ENCODE measurements at places on chromosomes 12 and 14.

- no peak for DNase-seq
Observed at GRCh38 chr14:23561873-23562821, 5.4 kb downstream of the AP1G2 start.

- DNase-seq: no peak
Observed at GRCh38 chr14:103319422-103319821, 14.6 kb upstream of the EIF5 start.

- DNase-seq: no peak
Observed at GRCh38 chr12:7479771-7480170, 23.8 kb downstream of the CD163 start.

- no peak for DNase-seq
Observed at GRCh38 chr12:93734784-93735183, 57.6 kb downstream of the CRADD start.

DNA sequence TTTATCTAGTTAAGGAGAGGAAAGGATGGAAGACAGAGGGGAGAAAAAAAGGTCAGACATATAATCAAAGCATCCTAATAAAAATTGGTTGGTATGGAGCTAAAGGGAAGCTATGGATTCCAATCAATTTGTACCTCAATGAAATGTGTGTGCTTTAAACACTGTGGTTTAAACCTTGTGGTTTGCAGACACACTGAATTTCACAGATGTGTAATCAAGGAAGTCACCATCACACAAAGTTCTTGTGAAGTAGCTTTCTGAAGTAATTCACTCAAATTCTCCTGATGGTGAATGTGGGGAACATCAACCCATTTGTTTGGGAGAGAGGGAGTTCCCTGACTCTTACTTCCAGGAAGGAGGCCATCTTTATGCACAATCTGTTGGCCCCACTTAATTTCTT lies 243.3 kb upstream of the KRR1 start:
- no peak for DNase-seq

DNA sequence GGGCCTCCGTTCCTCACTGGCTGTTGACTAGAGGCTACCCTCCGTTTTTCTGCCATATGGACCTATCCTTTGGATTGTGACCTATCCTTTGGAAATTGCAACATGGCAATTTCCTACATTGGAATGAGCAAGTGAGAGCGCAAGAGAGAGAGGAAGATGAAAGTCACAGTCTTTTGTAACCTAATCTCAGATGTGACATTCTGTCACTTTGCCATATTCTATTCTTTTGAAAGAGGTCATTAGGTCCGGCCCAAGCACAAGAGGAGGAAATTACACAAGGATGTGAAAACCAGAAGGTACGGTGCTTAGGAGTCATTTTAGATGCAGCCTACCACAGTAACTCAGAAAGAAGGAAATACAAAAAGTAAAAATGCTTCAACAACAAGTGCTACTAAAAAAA lies 47.3 kb upstream of the SRP54 start:
- no peak for DNase-seq

GRCh38 chr12:47707355-47707754 lies 1.5 kb upstream of the RPAP3 start:
- no peak for DNase-seq

- no peak for DNase-seq
Observed at GRCh38 chr12:34348836-34349672, 326.8 kb downstream of the ALG10 start.

DNA sequence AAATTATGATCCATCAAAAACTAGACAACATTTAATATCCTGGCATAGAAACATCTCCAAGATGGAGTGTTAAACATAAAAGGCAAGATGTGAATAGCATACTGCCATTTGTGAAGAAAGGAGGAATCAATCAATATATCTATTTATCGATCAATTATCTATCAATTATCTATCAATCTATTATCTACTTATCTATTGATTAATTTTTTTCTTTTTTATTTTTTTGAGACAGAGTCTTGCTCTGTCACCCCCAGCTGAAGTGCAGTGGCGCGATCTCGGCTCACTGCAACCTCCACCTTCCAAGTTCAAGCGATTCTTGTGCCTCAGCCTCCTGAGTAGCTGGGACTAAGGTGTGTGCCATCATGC lies 117.0 kb upstream of the RFLNA start:
- DNase-seq: no peak

DNA sequence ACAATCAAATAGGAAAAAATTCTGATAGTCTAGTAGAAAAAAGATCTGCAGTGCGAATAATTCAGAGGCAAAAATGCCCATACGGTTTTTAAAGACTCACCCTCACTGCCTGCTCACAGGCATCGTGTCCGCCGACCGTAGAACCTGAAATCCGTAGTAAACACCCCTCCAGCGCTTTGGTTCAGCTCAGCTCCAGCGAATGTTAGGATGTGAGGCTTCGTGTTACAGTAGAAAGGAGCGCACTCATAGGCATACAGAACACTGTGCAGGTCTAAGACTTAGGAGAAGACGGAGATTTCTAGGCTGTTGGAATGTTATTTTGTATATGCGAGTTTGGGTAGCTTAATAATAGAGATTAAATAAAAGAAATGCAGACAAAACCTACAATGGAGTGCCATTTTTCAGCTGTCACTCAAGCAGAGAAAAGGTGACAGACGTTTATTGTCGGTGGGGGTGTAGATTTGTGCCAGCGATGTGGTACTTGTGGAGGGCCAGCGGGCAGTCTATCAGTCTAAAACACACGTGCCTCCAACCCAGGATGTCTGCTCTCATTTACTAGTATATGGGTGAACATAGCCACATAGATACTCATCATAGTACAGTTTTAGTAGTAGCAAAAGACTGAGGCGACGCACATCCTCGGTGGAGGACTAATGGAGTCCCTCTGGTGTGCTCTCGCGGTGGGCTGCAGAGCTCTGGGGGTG lies 25.7 kb downstream of the SFSWAP start:
- DNase-seq: no peak

DNA sequence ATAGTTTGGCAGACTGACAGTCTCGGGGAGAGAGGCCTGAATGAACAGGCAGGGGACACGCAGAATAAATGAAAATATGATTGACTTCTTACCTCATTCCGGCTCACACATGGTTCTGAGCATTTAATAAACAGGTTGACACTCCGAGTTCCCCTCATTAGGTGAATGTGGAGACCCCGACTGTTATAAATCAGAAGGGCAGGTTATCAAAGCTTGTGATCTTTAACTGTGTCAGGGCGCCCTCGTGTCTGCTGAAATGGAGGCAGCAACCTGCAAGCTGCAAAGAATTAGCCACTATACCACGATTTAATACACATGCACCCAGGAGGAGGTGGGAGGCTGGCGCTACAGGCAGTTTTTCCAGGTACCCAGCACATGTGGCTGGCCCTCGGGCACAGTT lies 627.5 kb downstream of the MED13L start:
- no peak for DNase-seq

DNA sequence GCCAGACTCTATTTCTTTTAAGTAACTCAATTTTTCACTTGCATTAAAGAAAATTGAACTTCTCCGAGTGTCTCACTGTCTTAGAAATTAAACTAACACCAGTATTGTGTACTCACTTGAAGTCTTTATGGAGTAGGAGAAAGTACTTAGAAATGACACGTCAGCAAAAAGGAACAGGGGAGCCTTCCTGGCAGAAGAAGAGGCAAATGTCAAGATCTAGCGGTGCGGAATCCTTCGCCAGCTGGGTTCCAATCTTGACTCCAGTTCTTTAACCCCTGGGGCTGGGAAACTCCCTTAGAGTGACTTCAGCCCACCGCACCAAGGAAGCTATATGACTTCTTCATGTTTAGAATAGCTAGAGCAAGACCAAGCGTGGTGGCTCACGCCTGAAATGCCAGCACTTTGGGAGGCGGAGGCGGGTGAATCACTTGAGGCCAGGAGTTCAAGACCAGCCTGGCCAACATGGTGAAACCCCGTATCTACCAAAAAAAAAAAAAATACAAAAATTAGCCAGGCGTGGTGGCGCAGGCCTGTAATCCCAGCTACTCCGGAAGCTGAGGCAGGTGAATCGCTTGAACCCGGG lies 34.4 kb downstream of the WBP11 start:
- peak; percentile 37 for DNase-seq

DNA sequence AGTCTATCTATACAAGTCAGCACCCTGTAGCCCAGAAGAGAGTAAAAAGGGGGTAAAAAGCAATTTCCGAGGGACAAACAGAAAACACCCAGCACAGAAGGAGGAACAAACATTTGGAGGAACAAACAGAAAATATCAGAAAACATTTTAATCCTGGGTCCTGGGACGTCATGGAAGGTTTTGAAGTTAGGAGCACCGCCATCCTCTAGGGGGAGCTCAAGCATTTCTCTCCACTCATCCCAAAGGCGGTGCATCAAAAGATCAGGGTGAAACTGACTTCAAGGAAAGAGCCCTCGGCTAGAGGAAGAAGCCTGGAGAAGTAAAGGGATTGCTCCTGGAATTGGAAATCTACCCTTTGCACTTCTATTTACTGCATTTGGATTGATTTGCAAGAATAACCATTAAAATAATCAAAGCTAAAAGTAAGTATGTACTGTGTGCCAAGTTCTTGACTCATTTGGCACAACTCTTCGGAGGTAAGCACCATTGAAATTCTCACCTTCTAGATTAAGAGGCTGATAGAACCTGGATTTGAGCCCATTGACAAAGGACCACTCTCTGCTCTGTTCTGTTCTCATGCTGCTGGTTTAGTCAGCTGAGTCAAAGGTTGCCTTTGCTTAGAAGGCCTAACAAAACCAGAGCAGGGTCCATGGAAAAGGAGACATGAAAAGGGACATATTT lies 17.2 kb upstream of the POC1B start:
- peak; percentile 74 for DNase-seq

DNA sequence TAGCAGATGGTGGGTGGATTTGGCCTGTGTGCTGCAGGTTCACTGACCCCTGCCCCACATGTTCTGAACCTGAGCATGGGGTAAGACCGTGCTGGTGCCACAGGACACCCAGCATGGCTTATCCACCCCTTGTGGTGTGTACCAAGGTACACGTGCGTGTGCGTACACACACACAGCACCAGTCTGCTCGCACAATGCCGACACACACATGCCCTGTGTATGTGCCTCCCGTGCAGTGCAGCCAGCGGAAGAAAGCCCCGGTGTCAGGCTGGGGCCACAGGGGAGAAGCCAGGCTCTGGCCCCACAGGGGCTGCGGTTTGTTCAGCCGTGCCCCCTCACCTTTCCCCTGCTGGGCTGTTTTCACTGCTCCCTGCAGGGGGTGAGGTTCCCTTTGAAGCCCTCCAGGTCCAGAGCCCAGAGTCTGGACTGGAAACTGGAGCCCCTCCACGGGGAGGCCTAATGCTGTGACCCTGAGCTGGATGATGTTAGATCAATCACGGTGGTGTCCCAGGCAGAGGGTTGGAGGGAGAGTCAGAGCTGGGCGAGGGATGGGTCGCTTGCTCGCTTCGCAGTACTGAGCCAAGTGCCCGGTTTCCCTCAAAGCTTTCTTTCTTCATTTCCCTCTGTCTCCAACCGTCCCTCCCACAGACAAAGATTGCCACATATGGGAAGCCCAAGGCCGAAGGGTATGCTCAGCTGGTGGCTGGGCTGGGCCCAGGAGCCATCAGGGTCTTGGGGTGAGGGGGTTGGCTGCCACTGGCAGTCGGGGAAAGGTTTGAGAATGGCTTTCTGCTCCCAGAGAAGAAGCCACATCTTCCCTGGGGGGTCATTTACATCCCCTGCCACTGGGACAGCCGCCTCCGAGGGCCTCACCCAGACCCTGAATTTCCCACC lies 6.2 kb downstream of the DTX1 start:
- no peak for DNase-seq

DNA sequence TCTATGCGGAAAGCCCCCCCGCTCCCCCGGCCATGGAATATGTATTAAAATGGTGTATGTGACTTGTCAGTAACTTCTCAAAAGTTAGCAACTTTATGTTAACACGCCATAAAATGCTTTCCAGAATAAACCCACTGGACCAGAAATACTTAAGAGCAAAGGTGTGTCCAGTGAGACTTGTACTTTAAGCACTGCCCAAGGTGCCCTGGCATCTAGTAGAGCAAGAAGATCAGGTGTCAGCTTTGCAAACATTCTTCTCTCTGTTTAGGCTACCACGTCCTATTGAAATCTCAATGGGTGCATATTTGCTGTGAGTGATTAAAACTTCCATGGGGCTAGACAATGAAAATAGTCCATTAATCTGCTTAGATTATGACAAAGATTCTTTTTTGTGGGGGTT lies 201.2 kb downstream of the ESR2 start:
- DNase-seq: no peak

DNA sequence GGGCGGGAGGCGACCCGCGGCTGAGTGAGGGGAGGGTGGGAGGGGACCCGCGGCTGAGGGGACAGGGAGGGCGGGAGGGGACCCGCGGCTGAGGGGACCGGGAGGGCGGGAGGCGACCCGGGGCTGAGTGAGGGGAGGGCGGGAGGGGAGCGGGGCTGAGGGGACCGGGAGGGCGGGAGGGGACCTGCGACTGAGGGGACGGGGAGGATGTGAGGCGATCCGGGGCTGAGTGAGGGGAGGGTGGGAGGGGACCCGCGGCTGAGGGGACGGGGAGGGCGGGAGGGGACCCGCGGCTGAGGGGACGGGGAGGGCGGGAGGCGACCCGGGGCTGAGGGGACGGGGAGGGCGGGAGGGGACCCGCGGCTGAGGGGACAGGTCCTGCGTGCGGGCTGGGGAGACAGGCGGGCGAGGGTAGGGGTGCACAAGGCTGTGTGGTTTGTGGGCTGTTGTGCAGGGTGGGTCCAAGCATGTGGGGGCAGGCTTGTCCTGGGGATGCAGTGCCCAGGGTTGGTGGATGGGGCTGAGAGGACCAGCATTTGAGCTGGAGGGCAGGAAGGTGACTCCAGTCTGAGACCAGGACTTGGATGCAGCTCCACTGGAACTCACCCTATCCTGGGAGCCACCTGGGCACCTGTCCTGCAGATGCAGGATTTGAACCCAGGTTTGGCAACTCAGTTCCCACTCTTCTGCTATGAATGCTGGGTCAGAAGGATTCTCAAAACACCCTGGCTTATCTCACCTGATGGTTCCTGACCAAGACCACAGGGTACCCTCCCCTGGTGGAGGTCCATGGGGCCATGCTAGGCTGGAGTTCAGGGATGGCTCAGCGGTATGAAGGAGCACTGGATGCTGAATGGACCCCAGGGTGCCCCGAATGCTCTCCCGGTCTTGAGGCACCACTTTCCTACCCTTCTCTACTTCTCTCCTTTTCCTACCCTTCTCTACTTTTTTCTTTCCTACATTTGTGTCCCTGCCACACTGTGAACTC lies 9.4 kb downstream of the PLD4 start:
- DNase-seq: no peak

DNA sequence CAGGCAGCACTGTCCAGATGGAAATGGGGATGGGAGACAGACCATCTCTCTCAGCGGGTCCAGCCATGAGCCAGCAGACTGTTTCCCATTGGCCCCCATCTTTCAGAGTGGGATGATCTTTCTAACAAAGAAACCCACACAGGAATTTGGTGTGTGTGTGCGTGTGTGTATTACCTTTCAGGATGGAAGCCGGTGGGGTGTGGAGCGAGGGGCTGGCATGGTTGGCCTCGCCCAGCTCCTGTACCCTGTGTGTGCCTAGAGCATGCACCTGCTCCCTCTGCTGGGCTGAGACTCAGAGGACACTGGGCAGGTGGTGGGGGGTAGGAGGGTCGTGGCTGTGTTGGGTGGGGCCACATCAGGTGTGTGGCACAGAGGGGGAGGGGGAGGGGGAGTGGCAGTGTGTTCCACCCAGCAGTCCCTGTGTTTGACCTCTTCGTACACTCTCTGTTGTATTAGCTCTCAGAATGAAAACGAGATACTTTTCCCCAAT lies 33.0 kb upstream of the TSPAN9 start:
- no peak for DNase-seq

GRCh38 chr12:122411537-122411936 lies 10.9 kb downstream of the CLIP1 start:
- no peak for DNase-seq

- DNase-seq: no peak
Observed at GRCh38 chr14:88961214-88961613, 136.8 kb downstream of the TTC8 start.

Data from EL (cell line).